Stimulated activated CD4-positive, alpha-beta T cell treated with anti-CD3 and anti-CD28 coated beads, Interleukin-4, amount 100 ng/mL, for 48 hours (primary cell): ENCODE measurements at places on chromosomes 2 and 18.

DNA sequence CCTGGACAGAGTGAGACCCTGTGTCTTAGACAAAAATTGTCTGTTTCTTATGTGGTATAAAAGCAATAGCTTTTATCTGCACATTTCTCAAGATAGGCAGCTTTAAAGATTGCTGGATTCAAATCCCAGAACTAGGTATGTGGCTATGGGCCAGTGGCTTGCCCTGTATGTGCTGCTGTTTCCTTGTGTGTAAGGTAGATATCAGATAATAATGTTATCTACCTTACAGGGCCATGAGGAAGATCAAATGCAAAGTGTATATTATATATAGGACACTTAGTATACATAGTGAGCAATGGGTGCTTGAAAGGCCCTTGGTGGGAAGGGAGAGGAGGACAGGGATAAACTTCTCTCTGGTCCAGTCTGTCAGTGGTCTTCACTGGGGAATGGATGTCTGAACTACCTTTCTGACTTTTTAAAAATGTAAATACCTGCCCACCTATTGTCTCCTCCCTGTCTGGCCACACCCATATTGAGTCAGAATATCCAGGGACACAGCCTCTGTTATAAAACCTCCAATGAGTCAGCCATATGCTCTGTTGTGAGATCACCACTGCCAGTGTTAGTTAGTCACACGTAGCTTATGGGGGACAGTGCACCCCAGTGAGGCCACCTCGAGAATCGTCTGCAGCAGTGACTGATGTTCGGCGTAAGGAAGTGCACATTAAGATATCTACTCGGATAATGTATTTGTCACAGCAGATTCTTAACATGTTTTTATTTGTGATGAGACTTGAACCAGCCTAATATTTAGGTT is 383.4 kb downstream of the PTPRM start:
- no peak for DNase-seq

DNA sequence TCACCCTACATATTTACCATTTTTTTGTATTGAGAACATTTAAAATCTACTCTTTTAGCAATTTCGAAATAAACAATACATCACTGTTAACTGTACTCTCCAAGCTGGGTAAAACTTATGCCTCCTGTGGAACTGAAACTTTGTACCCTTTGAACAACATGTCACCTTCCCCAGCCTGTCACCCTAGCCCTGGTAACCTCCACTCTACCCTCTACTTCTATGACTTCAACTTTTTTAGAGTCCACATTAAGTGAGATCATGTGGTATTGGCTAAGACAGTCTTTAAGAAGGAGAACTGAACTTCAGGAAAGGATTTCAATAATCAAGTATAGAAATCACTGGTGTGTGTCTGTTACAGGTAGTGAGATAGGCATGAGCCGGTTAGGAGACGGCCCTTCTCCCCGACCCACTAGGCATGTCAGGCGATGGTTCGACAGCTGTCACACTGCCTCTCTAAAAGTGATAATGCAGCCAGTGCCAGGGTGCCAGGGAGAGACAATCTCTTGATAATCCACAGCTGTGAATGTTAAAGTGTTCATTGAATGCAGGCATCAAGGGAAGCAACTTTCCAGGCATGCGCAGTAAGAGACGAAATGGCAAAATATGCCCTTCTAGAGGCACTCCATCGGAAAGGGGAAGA is 74.6 kb upstream of the RNF152 start:
- DNase-seq = no peak

DNA sequence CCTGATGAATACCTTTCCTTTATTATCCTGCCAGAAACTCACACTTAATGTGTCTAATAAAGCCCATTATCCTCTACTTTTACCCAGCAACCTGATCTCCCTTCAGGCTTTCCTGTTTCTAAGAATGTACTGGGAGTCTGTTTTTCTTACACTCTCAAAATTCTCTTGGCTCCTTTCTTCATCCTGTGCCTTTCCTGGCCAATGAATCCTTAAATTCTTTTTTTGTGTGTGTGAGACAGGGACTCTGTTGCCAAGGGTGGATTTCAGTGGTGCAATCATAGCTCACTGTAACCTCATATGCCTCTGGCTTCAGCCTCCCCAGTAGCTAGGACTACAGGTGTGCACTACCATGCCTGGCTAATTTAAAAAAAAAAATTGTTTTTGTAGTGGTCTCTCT is 72.7 kb downstream of the MAP2 start:
- DNase-seq = no peak

GRCh38 chr18:13463526-13464210 is 245.1 kb downstream of the LDLRAD4 start:
- no peak for DNase-seq

- DNase-seq = peak; percentile 81
Measured at GRCh38 chr2:28594332-28595108, 98.7 kb downstream of the PLB1 start.

GRCh38 chr2:31987454-31988220 is 23.2 kb downstream of the MEMO1 start:
- DNase-seq = no peak

- no peak for DNase-seq
Measured at GRCh38 chr2:172586245-172586891, 30.5 kb downstream of the PDK1 start.

- DNase-seq = no peak
Measured at GRCh38 chr2:120823551-120823950, 87.9 kb downstream of the GLI2 start.

- DNase-seq = no peak
Measured at GRCh38 chr18:76370686-76371085, 124.4 kb downstream of the ZNF516 start.

DNA sequence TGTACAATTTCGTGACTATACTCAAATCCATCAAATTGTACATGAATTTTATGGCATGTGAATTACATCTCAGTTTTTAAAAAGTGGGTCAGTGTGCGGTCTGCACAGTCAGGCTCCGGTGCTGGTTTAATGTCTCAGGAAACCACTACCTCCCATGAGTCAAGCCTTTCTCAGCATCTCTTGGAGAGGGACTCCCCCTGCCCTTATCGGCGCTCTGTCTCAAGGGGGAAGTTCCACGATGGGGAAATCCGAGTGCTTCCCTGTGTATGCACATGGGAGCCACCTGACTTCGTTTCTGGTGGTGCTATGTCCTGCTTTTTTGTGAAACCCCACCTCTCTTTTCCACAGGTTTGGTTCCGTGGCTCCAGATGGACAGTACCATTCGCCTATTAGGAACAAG is 72.5 kb downstream of the ACOXL start:
- DNase-seq = peak; percentile 62

GRCh38 chr18:22293417-22293816 is 124.0 kb downstream of the GATA6 start:
- no peak for DNase-seq

- DNase-seq = no peak
Measured at GRCh38 chr18:7170292-7170691, 52.7 kb upstream of the LAMA1 start.

- no peak for DNase-seq
Measured at GRCh38 chr2:157059036-157059435, 198.5 kb upstream of the GALNT5 start.

GRCh38 chr2:37711308-37711731 is 39.9 kb upstream of the CDC42EP3 start:
- no peak for DNase-seq

GRCh38 chr2:102434655-102435381 is 11.9 kb downstream of the IL18RAP start:
- no peak for DNase-seq

DNA sequence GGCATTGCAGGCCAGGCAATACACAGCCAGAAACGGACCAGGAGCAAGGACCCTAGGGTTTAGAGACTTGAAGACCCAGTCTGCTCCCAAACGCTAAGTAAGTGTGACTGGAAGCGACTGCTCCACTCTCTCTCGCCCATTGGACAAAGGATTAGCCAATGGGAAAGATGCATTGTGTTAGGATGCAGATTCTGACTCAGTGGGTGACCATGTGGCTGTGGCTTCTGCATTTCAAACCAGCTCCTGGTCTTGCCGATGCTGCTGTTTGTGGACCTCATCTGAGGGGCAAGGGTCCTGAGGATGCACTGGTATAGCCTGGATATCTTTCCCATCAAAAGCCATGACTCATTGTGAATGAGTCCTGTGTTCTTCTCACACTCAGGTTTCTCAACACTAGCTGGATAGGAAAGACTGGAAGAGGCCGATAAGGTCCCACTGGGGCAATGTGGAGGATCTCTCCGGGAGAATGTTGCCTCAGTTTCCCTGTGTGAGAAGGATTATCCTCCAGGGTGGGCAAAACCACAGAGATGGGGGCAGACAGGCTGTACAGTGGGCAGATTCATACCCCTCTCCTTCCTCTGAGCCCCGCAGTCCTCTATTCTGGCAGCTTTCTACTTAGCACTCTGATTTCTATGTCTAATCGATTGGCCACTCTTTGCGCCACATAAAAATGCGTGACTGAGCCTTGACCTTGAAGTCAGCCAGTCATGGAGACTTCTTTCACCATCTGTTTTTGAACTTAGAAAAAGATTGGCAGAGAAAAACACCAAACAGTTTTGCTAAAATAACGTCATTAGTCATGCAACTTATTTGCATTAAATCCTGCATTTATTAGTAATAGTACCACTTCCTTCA is 257.1 kb downstream of the PRKCE start:
- DNase-seq = no peak

DNA sequence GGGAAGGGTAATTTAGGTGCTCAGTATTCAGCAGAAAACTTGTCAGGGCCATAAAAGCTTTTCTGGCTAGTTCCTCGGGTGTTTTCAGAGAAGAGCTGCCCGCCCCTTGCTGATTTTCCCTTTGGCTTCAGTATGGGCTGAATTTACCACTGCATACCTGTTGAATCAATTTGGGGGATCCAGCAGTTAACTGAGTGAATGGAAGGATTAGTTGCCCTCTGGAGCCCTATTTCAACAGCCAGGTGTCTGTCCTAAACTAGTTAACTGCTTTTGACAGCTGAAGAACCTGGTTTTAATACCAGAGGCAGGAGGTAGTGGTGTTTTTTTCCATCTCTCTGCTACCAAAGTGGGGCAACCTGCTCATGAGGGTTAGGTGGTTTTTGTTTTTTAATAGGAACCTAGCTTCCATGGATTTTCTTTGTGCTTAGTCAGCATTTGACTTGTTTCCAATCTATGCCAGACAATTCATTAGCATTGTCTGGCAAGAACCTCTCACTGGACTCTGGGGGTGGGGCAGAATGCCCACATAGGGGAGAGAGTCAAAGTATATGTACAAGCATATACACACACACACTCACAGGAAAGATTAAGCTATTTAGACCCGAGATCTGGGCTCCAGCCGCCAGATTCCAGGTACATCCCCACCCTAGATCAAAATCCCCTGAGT is 166.5 kb upstream of the SIX3 start:
- DNase-seq = no peak

GRCh38 chr2:85399183-85399455 is 11.0 kb downstream of the CAPG start:
- DNase-seq = no peak

- no peak for DNase-seq
Measured at GRCh38 chr2:176291809-176292283, 22.6 kb downstream of the MTX2 start.

DNA sequence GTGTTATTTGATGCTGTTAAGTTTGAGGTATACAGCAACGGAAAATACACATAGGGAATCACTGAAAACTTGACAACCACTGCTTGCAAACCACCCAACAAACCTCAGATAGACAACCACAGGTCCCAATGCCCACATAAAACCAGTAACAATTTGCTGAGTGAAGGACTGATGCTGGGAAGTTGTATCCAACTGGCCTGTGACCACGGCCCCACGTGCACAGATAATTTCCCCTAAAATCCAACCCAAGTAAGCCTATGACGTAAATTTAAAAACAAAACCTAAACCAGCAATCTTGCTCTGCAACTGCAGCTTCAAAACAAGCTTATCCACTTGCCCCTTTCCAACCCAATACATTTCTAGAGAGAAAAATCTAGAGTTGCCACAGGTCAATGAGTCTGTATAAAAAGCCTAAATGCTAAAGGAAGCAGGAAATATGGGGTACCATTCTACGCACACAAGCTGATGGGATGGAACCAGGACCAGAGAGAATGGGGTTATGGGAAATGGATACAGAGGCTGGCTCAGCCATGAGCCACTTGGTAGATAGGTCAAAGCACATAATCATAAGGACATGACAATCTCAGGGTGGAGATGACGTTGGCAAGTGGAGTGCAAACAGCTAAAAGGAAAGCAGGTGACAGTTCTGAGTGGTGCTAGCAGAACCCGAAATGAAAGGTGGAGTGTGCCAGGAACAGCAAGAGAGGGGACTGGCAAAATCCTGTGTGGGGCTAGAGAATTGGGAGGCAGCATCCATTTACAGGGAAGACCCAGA is 27.8 kb upstream of the CREB1 start:
- DNase-seq = no peak

GRCh38 chr2:36433311-36434217 is 78.0 kb downstream of the CRIM1 start:
- no peak for DNase-seq

GRCh38 chr18:43277164-43277600 is at the start of gene SYT4:
TSS of gene SYT4 (minus strand) at chr18:43277490. CDS start at chr18:43277281, 209 bp downstream.
- no peak for DNase-seq

- DNase-seq = no peak
Measured at GRCh38 chr2:240948086-240948485, 42.0 kb downstream of the CROCC2 start.

DNA sequence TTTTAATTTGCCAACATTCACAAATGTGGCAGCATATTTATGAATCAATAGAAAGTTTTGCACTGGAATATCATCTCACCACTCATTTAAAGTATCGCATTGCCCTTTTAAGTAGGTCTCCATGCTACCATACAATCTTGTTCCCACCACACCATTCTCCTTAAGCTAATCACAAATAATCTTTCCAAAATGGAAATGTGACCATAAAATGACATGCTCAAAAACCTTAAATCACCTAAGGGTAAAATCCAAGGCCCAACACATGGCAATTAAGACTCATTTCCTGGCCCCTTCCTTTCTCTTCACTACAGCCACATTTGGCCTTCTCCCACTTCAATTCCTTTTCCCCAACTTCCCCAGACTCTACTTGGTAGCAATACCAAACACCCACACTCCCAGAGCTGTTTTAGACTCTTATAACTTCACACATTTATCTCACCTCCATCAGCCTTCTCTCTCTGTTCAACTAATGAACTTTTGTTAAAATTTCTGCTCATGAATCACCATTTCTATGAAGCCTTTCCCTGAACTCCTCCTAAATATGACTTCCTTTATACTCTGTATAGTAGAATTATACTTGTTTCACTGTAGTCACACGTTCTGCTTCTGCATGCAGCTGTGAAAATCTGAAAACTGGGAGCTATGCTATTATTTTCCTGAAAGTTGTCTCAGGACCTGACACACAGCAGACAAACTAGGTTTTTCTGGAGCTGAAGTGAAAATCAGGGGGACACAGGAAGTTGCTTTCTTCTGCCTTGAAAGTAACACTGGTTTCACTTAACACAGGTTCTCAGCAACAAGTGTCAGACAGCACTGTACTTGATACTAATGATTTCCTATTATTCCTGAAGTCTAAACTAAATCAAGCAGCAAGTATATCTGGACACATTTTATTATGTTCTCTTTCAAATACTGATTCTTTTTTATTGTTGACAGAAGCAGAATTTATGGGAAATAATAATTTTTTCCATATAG is 303.9 kb downstream of the ZEB2 start:
- DNase-seq = no peak

DNA sequence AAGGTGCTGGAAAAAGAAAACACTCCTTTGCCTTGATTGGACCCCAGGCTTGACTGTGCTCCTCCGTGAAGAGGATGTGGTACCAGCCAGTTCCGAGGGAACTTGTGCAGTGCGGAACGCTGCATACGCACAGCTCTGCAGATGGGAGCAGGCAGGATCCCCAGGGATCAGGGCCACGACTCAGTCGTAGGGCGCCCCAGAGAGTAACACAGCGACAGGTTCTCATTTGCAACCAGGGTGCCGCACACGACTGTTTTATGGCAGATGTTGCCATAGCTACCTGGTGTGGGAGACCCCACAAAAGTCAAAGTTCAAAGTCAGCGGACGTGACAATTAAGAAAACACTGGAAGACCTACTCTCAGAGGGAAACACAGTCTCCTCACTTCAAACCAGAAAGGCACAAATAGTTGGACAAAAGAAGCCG is 779 bp downstream of the MALL start:
- DNase-seq = no peak
